Activated B cell treated with CpG ODN at 0.5 μM for 24 hours (primary cell): ENCODE measurements at places on chromosomes 1 and 21.

DNA sequence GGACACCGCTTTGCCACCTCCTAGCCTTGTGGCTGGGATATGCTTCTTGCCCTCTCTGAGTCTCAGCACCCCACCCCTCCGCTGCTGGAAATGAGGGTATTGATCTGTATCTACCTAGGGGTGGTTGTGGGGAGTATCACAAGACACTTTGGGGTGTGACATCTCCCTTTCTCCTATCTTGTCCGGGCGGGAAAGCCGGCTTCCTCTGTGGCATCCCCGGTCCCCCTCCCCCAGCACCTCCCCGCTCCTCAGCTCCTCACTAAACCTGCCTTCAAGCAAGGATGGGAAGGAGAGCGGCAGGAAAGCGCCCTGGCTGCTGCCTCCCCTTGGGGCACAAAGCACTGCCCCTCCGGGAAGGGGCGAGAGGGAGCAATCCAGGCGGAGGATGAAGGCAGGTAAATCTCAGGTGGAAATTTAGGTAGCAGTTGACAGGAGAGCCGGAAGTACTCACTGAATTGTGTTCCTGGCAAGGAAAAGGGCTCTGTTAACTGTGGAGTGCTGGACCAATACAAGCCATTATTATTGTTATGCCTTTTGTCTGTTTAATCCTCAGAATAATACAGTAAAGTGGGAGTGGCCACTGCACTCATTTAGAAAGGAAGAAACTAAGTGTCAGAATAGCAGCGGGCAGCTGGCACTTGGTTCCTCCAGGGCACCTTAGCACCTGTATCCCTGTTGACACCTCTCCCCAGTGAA, 49.0 kb upstream of the LRP8 start:
- no peak for DNase-seq

DNA sequence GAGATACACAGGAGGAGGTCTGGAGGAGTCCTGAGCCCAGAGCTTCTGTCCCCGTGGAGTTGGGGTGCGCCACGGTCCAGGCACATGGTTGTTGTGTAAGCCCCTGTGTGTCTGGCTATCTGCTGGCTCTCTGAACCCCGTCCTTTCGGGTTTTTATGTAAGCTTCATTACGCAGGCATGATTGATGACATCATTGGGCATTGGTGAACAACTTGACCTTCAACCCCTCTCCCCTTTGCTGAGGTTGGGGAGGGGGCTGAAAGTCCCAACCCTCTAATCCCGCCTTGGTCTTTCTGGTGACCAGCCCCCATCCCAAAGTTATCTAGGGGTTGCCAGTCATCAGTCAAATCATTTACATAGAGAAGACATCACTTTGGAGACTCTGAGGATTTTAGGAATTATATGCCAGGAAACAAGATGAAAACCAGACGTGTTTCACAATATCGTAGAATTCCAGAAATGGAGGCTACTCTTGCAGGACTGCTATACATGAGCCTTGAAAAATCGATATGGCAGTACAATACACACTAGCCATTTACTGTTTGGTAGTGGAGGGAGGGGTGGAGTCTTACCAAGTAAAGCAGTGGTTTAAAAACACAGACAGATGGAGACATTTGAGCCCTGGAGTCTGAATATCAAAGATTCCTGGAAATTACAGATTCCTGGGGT, 69.8 kb upstream of the SCAF4 start:
- DNase-seq: no peak

DNA sequence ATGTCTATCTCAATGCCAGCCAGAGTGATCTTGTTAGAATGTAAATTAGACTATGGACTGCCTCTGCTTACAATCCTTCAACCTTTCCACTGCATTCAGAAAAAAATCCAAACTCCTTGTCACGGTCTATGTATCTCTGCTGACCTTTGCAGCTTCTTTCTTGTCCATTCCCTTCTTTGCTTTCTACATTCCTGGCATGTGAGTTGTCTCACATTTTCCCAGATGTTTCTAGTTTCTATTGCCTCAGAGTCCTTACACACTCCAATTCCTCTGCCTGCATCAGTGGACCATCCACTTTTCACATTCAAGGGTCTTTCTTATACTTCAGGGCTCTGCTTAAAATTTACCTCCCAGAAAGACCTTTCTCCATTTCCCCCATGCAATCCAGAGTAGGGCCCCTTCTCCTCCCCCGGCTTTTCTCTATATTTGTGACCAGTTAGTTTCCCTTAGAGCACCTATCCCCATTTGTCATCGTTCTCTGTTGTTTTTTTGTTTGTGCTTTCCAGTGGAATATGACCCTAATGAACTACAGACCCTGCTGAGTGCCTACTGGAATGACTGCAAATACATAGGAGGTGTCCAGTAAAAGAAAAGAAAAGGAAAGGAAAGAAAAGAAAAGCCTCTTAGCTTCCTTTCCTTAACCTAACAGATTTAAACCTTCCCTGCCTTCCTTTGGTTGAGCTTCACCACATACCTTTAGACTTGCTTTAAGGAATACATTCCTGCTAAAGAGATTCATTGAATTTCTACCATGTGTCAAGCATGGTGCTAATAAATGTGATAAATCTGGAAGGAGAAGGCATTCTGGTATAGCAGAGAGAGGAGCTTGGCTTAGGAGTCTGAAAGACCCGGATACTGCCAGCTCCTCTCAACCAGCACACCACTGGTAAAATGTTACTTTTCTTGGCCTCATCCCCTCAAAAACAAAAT, 102.0 kb downstream of the DIRAS3 start:
- DNase-seq: no peak

- DNase-seq: no peak
Measured at GRCh38 chr1:171628225-171628624, 6.2 kb downstream of the MYOCOS start.

- no peak for DNase-seq
Measured at GRCh38 chr1:166032572-166033371, 134.0 kb downstream of the FAM78B start.

DNA sequence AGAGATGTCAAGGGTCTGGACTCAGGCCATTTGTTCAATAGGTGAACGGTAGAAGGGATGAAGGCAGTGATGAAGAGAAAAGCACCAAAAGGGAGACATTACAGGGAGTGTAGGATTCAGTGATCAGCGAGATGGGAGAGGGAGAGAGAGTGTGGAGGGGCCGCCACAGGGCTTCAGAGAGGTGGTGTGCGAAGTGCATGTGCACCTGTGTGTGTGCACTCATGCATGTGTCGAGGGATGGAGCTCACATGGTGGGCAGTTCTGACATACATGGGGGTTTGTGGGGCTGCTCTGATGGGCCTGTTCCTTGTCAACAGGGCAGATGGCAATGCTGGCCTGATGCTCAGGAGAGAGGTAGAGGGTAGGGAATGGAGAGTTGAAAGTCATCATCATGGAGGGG, 11.4 kb upstream of the KCNA2 start:
- no peak for DNase-seq

GRCh38 chr1:18341291-18342069, 139.2 kb upstream of the KLHDC7A start:
- no peak for DNase-seq

DNA sequence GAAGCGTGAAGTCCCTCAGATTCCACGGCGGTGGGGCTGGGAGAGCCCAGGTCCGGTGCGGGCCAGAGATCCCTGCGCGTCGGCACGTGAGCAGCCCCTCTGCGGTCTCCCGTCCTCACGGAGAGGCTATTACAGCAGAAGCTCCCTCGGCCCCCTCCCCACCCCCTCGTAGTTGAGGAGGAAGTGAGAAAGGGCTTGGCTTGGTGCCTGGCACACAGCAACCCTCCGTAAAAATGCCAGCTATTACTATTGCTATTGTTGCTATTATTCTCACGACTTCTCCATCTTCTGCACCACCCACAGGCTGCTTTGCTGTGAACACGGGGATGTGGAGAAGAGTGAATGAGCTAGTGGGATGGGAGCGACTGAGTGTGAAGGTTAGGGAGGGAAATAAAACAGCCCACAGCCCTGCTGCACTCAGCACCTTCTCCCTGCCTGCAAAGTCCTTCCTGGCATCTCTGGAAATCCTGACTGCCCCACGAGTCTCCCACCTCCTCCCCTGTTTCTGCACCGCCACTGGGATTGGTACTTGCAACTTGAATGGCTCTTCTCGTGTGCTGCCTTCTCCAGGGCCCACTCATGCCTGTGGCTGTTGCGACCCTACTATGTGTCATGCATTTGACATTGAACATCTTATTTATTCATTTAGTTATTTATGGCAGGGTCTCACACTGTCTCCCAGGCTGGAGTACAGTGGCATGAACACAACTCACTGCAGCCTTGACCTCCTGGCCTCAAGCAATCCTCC, 26.6 kb downstream of the ZBTB18 start:
- DNase-seq: peak; percentile 31

DNA sequence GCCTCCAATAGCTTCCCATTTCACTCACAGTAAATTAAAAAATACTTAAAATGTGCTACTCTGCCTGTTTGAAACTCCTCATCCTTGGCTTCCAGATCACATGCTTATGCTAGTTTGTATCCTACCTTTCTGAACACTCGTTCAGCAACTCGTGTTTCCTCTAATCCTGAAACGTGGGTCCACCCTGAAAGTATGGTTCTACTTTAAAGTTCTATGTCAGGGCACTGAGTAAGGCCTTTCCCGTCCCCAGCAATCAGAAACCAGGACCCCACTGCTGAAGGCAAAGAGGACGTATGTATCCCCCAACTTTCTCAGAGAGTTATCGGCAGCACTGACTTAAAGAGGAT, 419 bp upstream of the TSEN15 start:
- DNase-seq: no peak

- no peak for DNase-seq
Measured at GRCh38 chr1:232316864-232317263, 313.1 kb downstream of the SIPA1L2 start.

GRCh38 chr1:182446033-182446669, 3.8 kb upstream of the RGSL1 start:
- no peak for DNase-seq

DNA sequence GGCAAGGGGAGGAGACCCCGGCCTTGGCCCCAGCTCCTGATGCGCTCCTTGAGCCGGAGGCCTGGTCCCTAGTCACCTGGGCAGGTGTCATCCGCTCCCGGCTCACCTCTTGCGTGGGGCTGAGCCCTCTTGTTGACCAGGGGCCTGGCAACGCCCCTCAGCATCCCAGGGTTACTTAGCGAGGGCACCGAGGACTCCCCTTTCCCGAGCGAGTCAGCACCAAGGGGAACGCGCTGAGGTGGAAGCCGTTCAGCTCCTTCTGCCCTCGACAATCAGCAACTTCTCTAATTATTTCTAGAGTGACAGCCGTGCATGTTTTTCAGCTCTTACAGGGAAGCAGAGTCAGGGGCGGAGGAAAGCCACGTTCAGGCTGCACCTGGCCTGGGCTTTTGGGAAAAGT, 522 bp downstream of the SLC45A1 start:
- peak; percentile 21 for DNase-seq

- no peak for DNase-seq
Measured at GRCh38 chr1:79364896-79365295, 358.4 kb upstream of the ADGRL4 start.

DNA sequence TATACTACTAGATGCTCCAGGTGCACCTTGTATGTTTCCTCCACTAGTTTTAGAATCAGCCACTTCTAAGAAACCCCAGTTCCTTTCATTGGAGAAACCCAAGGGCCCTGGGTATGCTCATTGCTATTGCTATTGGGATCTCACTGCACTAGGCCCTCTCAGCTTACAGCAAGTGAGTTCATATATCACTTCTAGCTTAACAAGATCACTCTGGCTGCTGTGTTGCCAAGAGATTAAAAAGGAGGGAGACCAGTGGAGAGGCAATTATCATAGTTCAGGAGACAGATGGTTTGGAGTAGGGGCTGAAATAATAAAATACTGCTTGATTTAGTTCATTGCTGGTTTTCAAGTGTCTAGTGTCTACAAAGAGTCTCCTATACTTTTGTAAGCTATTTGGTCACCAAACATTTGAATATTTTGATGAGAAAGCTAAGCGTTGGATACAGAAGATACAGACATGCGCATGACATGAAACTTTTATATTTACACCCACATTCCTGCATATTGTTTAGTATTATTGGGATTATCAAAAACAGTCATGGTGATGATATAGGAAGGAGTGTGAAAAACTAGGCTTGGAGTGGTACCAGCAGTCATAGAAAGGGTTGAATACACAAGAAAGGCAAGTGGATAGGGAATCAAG, 671.9 kb downstream of the ADGRL2 start:
- DNase-seq: no peak

- DNase-seq: no peak
Measured at GRCh38 chr1:116874733-116875249, 34.9 kb upstream of the PTGFRN start.

- DNase-seq: no peak
Measured at GRCh38 chr1:193525411-193525810, 339.0 kb upstream of the B3GALT2 start.

DNA sequence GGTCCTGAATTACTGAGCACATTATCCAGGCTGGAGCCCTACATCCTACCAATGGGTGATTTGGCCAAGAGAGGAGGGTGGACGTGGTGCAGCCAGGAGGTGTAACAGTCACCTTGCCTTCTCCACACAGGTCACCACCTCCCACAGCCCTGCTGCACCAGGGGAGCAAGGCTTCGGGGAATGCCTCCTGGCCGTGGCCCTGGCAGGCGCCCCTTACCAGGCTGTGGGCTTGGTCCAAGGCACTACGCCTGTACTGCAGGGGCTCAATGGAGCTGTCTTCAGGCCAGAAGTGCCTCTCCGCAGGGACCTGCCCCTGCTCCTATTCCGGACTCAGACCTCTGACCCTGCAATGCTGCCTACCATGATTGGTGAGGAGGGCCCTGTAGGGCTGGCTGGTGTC, 26.0 kb downstream of the HMGCS2 start:
- no peak for DNase-seq

DNA sequence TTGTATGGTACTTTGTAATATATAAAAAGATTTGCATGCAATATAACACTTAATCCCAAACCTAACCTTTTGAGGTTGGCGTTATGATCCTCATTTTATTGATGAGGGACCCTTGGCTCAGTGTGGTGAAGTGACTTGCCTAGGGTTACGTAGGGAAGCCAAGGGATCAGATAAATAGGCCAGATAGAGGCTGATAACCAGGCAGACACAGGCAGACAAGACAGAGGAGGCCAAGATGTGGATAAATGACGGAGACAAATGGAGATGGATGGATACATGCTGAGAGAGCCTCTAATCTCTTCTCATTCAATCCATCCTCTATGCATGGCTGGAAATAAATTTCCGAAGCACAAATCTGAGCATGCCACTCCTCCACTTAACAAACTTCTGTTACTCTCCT, 136.9 kb upstream of the SPATA6 start:
- DNase-seq: no peak
